Common myeloid progenitor, CD34-positive (primary cell): ENCODE measurements at places on chromosomes 13 and 19.

DNA sequence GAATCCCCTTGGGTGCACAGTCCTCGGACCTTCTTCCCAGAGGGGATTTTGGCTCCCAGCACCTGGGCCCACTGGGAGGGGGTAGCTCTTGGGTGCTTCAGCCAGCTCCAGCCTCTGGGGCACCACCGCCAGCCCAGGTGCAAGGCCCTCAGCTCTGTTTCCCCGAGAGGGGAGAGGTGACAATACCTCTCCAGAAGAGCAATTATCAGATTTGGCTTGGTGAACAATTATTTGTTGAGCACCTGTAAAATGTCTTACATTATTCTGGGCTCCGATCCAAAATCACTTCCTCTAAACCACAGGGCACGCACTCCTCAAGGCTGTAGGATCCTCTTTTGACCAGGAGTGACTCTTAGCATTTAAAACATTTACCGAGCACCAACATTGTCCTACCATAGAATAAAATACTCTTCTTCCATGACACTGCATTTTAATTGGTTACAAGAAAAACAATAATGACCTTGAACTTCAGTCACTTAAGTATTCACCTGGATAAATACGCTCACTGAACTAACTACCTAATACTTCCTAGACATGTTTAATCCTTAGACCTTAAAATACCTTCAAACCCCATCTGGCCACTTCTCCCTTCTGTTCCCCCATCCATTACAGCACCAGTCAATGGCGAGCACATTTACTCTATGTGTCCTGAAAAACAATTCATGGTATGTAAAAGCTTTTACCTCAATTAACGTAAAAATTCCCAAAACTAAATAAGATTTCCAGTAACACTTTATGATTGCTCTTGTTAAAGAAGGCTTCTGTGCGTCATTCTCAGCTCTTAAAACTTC lies 54.8 kb downstream of the ABCC4 start:
- DNase-seq, result peak; percentile 91

- DNase-seq, result peak; percentile 95
These were observed 56.7 kb upstream of the MED4 start for GRCh38 chr13:48151363-48152161.

DNA sequence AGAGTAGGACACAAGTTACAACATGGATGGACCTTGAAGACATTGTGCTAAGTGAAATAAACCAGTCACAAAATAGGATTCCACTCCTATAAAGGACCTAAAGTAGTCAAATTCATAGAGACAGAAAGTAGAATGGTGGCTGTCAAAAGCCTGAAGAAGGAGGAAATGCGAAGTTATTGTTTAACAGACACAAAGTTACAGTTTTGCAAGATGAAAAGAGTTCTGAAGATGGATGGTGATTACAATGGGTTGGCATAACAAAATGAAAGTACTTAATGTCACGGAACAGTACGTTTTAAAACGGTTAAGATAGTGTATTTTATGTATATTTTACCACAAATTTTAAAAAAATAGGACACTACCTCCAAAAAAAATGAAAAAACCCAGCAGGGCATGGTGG lies 34.8 kb downstream of the FOXO1 start:
- DNase-seq, result no peak

DNA sequence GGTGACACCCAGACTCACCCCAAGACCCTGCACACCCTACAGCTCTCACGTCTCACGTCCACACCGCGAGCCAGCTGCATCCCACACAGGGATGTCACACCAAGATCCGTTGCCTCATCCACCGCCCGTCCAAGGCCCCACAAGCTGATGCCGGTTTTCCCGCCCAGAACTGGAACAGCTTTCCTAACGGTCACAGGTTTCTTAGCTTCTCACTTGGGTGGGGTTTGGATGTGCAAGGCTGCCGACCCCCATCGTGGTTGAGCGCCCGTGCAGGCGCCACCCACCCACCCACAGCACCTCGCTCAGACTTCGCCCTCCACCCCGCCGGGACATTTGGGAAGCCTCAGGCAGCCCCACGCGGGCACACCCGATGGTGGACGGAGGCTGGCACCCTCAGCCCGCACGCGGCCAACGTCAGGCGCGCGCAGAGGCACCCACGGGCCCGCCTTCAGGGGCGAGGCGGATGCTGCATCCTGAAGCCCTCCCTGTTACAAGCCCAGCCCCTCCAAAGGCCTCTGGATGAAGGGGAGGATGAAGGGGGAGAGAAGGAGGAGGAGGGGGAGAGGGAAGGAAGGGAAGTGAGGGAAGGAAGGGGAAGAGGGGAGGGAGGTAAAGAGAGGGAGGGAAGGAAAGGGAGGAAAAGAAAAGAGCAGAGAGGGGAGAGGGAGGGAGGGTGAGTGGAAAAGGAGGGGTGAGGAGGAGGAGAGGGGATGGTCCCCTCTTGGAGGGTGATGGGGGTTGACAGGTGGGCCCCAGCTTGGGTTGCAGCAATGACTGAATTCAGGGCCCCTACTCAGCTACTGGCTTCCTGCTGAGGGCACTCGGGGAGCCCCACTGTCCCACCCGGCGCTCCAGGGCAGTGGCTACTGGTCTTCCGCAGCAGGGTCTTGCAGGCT lies 12.8 kb downstream of the ONECUT3 start:
- DNase-seq, result no peak

GRCh38 chr13:20714161-20714560 lies 10.7 kb downstream of the IL17D start:
- DNase-seq, result no peak

DNA sequence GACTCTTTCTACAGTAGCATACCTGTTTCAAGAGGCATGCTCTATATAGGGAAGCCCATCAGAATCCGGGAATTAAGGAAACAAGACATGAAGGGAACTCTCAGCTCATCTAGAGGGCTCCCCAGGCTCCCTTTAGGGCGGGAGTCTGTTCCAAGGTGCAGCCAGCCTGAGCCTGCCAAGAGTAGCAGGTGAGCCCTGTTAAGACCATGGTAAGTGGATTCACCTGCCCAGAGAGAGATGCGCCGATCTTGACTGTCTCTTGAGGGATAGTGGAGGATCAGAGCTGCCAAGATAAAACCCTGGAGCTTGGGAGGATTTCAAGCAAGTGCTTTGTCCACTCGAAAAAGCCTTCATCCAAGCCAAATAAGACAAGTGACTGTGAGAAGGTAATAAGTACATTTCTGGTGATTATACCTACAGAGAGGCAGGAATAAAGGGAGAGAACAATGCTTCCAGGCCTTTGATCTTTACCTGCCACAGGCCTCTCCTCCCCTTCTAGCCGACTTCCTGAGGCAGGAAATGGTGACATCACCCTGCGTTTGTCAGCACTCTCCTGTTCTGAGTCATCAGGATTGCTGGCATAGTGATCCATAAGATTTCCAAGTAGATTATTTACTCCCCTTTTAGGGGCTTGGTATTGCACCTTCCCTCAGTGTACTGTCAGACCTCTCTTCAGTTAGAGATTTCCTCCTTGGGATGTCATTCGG lies 31.5 kb downstream of the KLF5 start:
- peak; percentile 47 for DNase-seq

DNA sequence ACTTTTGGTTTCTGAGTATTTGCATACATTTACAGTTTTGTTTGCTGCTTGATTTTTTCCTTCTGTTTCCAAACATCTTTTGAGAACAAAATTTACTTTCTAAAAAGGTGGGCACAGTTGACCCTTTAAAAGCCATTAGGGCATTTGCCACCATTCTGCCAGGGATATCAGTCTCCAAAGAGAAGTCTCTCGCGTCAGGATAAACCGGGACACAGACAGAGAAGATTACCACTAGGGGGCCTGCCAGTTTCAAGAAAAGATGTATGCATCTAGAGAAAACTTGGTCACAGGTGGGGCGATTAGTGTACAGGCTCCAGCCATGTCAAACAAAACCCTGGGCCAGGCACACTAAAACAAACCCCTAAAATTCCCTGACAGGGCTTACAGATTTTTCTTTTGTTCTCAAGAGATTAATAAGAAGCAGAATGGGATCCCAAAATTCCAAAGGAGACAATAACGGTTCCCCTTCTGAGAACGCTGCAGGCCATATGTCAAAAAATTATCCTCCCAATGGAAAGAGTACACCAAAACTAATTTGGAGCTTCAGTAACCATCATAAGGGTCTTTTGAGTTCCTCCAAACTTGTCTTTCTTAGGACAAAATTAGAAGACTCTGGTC lies 10.7 kb upstream of the PABPC3 start:
- peak; percentile 29 for DNase-seq

- DNase-seq, result no peak
These were observed 45.9 kb upstream of the KCTD15 start for GRCh38 chr19:33750587-33751435.

GRCh38 chr13:28613562-28613961 lies 45.4 kb upstream of the POMP start:
- no peak for DNase-seq

- no peak for DNase-seq
These were observed 25.0 kb downstream of the ITM2B start for GRCh38 chr13:48258002-48258401.
